ENCODE measurements at places on chromosomes 5 and 9. TPM values are rescaled to one million over a fixed set of nuclear protein-coding genes. Genes with fewer than 3 reads are reported as not detected.

GRCh38 chr5:80620211-80620610, 34.2 kb upstream of the MSH3 start:
- DNase-seq, result no peak
- H3K27ac ChIP-seq, result no peak overlapping the region
- no peaks in the 10 kb centered on the region for H3K36me3 ChIP-seq
- H3K4me1 ChIP-seq, result no peaks in the 10 kb centered on the region
- H3K4me3 ChIP-seq, result no peak overlapping the region

- no peaks in the 10 kb centered on the region for H3K4me1 ChIP-seq
- DNase-seq, result no peak
- H3K36me3 ChIP-seq, result no peaks in the 10 kb centered on the region
- H3K27ac ChIP-seq, result no peak overlapping the region
- H3K4me3 ChIP-seq, result no peak overlapping the region
Observed at GRCh38 chr5:98454904-98455303, 318.6 kb upstream of the RGMB start.

ZCCHC10 gene
- total RNA-seq, result 17.0 TPM

IL4 gene
- total RNA-seq, result not detected

NAIP gene
- total RNA-seq, result 28.8 TPM

NSUN2 gene
- total RNA-seq, result 46.4 TPM

GABRA6 gene
- not detected for total RNA-seq

PCDHB15 gene
- 2.5 TPM for total RNA-seq
